NCI-H1105 treated with DMSO at 0.1 percent for 48 hours (cell line): ENCODE measurements at places on chromosomes 3 and 15.

DNA sequence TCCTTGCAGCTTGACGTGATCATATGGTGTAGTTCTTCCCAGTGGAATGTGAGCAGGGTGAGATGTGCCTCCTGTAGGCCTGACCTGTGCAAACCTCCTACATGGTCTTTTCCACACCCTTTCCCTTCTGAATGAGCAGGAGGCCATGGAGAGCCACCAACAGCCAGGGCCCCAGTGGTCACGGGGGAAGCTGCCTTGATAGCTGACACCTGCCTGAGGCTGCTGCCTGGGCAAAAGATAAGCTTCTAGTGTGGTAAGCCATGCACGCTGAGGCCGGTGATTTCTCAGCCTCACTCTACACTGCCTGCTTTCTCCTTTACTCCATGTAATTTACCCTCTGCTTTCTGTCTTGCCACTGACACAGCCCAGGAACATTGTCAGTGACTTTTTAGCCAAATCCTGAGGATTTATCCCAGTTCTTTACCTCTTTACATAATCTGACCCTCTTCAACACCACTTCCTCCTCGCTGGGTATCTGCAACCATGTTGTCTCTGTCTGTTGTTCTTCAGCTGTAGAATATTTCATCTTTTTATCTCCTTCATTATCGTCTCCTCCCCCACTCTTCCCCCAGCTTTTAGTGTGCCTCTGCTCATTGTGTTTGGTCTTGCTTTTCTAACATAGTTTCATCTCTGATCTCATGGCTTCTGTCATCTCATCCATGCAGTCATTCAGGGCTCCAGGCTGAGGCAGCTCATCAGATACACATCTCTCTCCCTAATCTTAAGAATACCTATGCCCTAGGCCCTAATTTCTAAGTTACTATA lies 11.2 kb upstream of the KBTBD12 start:
- DNase-seq: no peak

DNA sequence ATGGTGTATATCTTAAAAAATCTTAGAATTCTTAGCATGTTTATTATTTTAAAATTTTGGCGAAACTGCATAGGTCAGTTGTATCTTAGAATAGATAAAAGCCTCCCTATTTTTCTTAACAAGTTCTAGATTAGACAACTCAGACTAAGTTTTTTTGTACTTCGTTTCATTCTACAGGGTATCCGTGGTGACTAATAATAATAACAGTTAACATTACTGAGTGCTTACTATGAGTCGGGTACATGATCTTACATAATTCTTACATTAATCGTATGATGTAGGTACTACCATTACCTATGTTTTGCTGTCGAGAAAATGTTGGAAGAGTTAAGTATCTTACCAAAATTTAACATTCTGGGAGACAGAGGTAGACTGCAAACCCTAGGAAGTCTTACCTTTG lies 60.7 kb downstream of the UBE2E2 start:
- no peak for DNase-seq

- DNase-seq: no peak
Observed at GRCh38 chr3:160480931-160481330, 31.3 kb upstream of the TRIM59 start.

DNA sequence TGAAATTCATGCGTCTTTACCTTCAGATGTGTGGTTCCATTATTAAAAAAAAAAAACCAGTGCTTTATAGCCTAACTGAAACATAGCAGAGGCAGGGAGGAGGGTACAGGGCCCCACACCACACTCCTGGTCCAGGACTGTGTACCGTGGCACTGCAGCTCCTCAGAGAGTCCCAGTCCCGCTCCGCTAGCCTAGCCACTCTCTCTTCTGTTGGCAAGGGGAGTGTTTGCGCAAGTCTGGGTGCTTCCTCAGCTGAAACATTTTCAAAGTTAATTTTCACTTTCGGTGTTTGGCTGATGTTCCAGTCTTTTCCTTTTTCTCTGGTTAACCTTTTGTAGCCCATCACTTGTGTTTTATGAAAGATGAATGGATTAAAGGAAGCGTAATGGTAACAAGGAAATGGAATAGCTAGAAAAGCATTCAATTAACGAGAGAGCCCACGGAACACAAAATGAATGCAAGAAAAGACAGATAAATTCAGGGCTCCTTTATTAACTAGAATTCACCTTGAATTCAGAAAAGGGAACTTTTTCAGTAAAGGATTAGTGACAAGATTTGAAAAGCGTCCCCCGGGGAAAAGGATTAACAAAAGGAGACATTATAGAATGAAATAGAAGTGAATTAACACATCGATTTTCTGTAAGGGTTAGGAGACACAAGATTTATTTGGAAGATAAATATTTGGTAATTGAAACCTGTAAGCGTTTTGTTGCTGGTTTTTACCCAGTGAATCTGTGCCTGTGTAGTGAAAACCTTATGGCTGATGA lies 177.0 kb downstream of the CACNA2D3 start:
- no peak for DNase-seq

GRCh38 chr3:71912839-71913495 lies 128.0 kb upstream of the PROK2 start:
- no peak for DNase-seq

GRCh38 chr15:43762824-43763223 lies 13.9 kb downstream of the ELL3 start:
- DNase-seq: no peak

DNA sequence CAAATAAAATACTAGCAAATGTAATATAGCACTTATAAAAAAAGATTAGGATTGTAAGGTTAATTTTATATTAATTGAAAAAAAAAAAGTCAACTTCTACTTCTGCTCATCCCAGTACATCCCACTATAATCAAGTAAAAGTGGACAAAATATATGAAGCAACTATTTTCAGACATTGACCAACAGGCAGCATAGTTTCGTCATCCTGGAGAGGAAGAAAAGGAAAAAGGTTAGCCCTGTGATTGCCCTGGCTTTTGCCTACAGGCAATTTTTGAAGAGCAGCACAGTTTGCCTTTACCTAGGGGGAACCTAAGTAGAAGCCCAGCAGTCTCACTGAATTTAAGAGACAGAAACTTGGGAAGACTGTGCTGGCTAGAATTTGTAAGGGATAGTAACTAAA lies 52.2 kb upstream of the ACTC1 start:
- DNase-seq: no peak

DNA sequence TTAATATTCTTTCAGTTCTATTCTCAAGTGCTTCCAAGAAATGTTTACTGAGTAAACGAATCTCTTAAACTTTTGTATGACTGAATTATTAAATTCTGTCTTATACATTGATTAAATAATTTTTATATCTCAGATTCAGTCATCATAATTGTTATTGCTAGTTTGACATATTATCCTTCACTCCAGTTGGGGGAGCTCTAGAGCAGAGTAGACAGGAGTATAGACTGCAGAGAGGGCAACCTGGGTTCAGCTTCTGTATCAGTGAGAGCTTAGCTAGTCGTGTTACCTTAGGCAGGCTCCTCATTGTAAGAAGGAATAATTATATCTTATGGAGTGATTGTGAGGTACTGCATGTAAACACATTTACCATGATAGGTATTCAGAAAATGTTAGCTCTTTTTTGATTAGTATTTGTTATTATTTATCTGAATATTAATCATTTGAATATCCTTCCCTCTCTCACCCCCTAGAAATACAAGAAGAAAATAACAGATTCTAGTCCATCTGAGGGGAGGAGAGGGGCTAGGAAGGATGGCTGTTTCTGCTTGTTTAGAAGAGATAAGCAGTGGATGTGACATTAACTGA lies 31.0 kb upstream of the ZCWPW2 start:
- peak; percentile 43 for DNase-seq

DNA sequence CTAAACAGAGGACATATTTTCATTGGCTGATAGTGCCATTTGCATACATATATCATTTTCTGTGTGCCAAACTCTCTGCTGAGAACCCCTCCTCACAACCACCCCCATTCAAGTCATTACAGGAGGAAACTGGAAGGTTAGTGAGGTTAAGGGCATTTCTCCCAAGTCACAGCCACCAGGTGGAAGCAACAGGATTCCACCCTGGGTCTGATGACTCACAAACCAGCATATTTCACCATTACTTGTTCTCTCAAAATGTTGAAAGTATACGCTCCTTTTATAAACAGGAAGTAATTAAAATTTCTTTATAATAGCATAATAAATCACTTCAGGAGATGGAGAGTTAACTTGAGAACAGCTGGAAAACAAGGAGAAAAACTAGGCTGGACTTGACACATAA lies 398.6 kb upstream of the WNT5A start:
- DNase-seq: peak; percentile 37

GRCh38 chr15:37824717-37825382 lies 109.6 kb upstream of the TMCO5A start:
- DNase-seq: no peak

GRCh38 chr3:178517665-178518334 lies 18.4 kb upstream of the KCNMB2 start:
- DNase-seq: no peak

GRCh38 chr3:119125742-119126504 lies 20.0 kb upstream of the TEX55 start:
- no peak for DNase-seq

- no peak for DNase-seq
Observed at GRCh38 chr3:78337801-78338211, 1297.9 kb downstream of the ROBO2 start.
